ENCODE measurements at places on chromosomes 12 and 14.

DNA sequence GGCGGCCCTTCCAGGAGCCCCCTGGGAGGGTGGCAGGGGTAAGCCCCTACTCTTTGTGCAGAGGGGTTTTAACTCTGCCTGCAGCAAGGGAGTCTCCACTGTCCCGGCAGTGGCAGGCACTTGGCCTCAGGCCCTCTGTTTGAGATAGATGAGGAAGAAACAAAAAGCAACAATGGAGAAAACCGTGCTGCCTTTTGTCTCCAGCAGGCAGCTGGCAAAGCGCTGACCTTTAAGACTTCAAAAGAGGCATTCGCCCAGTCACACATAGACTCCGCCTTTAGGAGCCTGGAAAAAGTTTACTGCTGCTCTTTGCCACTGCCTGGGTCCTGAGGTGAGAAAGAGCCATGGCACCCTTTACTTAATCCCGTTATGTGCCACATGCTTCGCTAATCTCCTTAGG lies 158.2 kb upstream of the NTF3 start:
- no peak overlapping the region for H3K4me3 ChIP-seq
- no peak for DNase-seq
- no peak overlapping the region for H3K27ac ChIP-seq
- no peaks in the 10 kb centered on the region for H3K36me3 ChIP-seq
- no peaks in the 10 kb centered on the region for H3K27me3 ChIP-seq

GRCh38 chr14:77647853-77648252 lies 31.4 kb upstream of the SPTLC2 start:
- H3K27me3 ChIP-seq: no peaks in the 10 kb centered on the region
- no peak for DNase-seq
- no peak overlapping the region for H3K4me3 ChIP-seq
- H3K4me1 ChIP-seq: peaks cover 3% of the 10 kb centered on the region
- no peaks in the 10 kb centered on the region for H3K36me3 ChIP-seq

DNA sequence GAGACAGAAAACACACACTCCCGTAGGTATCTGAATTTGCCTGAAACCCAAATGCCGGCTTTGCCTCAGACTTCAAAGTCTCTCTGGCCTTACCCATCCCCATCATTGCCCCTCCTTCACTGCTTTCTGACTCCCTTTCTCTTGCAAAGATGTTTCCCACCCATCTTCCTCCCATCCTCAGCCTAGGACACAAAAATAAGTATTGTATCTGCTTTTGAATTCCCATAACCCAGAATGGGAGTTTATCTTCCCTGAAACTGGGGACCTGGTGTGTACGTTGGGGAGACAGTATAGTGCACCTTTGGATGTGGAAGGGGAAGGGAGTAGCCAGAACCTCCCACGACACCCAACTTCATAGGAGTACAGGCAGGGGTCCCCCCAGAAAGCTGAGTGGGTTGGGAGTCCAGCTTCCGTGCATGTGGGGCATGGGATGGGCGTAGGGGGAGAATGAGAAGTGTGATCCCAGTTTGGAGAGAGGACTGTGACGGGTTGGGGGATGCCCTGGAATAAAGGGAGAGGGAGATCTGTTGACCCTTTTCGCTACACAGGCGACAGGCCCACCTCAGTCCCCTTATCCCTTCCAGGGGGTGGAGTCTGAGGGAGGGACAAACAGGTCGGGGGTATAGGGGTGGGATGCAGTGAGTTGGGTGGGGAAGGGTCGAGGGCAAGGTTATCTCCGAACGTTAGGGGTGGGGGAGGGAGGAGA lies 488 bp upstream of the KIF5A start:
- H3K4me1 ChIP-seq: peaks cover 44% of the 10 kb centered on the region
- H3K27me3 ChIP-seq: peaks cover 18% of the 10 kb centered on the region
- peak overlapping the region; percentile 78 for H3K4me3 ChIP-seq
- peaks cover 13% of the 10 kb centered on the region for H3K36me3 ChIP-seq
- H3K27ac ChIP-seq: no peak overlapping the region
- DNase-seq: no peak

DNA sequence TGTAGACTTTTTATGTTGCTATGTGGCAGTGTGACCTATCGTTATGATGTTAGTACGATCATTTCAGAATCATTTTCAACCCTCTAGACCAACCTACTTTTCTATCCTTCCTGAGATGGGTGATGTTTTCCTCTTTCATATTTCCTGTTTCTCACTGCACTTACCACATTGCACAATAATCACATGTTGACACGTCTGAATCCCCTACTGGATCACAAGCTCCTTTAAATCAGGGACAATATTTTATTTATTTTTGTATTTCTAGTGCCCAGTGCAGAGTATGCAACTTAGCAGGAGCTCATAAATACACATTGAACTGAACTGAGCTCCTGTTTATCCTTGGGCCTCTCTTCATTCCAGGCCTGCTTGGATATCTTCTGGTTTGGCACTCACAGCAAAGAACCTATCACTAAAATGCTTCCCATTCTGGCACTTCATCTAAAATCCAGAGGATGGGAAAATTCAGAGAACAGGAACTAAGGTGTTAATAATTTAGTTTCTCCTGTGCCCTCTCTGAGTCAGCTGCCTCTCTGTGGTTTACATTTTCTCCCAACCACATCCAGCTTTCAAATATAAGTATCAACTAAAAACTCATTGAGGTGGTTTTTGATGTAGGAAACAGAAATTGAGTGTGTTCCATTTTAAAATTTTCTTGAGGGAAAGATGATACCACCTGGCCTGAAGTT lies 69.4 kb upstream of the DYRK2 start:
- H3K36me3 ChIP-seq: peaks cover 2% of the 10 kb centered on the region
- H3K27me3 ChIP-seq: peaks cover 36% of the 10 kb centered on the region
- H3K4me3 ChIP-seq: no peak overlapping the region
- H3K4me1 ChIP-seq: peaks cover 21% of the 10 kb centered on the region

DNA sequence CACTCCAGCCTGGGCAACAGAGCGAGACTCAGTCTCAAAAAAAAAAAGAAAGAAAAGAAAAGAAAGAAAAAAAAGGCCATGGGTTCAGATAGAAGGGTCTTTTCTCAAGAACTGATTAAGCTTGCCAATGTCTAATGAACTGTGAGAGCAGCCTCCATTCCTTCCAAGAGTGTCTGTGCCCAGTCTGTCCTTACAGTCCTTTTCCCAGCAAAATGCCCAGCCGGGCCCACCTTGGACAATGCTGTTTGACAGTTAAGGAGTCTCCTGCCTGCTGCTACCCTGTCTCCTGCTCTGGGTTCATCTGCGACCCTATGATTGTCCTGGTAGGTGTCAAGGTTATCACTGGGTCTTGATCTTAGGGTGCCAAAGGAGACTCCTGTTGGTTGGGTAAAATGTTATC lies 21.4 kb downstream of the SYNE3 start:
- no peak for DNase-seq
- peaks cover 54% of the 10 kb centered on the region for H3K4me1 ChIP-seq
- H3K27me3 ChIP-seq: no peaks in the 10 kb centered on the region
- peaks cover 39% of the 10 kb centered on the region for H3K36me3 ChIP-seq
- no peak overlapping the region for H3K4me3 ChIP-seq

DNA sequence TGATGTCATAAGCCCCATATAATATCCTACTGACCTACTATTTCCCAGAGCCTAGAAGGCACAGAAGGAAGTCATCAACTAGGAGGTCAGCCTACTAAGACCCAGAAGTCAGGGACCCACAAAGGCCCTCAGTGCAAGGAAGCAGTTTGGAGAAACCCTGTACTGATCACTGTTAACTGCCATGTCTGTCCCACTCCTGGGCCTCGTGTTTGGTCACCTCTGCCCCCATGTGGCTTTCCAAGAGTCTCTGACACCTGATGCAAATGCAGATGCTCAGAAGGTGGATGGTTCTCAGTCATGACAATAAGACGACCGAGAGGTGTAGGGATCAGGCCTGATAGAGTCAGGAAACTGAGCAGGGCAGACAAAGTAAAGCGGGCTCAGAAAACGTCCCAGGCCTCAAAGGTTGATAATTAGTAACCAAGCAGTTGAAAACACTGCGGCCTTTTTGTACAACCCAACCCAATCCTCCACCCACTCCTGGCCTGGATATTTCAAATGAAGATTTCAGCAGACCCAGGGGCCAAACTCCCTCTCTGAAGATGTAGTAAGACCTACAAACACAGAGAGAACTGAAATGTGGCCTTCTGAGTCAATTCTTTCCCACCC lies 23.4 kb downstream of the PRKAB1 start:
- no peak for DNase-seq
- no peak overlapping the region for H3K4me3 ChIP-seq
- H3K36me3 ChIP-seq: peaks cover 22% of the 10 kb centered on the region
- no peaks in the 10 kb centered on the region for H3K4me1 ChIP-seq

DNA sequence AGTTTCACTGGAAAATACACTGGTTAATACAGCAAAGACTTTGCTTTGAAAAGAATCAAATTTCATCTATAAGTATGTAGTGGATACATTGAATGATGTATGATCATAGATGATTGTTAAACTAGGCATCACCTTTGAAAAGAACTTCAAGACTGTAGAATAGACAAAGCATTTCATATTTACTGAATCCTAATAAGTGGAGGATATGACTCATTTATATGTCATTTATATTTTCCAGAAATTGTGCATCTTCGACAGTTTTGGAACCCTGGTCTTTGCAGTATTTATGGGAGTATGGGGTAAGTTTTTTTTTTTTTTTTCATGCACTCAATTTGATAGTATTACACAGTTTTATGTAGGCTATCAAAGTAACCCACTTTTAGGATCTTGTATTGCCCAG lies 161.9 kb downstream of the ANO6 start:
- peaks cover 8% of the 10 kb centered on the region for H3K36me3 ChIP-seq
- H3K4me3 ChIP-seq: no peak overlapping the region
- H3K27ac ChIP-seq: no peak overlapping the region
- no peak for DNase-seq
- H3K27me3 ChIP-seq: no peaks in the 10 kb centered on the region

GRCh38 chr14:68593806-68594536 lies 198.9 kb downstream of the ZFP36L1 start:
- H3K27ac ChIP-seq: no peak overlapping the region
- no peak overlapping the region for H3K4me3 ChIP-seq
- no peaks in the 10 kb centered on the region for H3K36me3 ChIP-seq
- DNase-seq: no peak
- no peaks in the 10 kb centered on the region for H3K27me3 ChIP-seq
- H3K4me1 ChIP-seq: peaks cover 7% of the 10 kb centered on the region

Measured in activated T-helper 2 cell treated with anti-CD3 and anti-CD28 coated beads, Interferon-gamma antibody, Interleukin-2, Interleukin-4, amounts not matched to agents 10 μg/mL and 5 μg/mL and 100 μg/mL, durations not matched to agents 14 hours and 24 hours and 36 hours (primary cell).